ENCODE measurements at places on chromosomes 16 and 17.

DNA sequence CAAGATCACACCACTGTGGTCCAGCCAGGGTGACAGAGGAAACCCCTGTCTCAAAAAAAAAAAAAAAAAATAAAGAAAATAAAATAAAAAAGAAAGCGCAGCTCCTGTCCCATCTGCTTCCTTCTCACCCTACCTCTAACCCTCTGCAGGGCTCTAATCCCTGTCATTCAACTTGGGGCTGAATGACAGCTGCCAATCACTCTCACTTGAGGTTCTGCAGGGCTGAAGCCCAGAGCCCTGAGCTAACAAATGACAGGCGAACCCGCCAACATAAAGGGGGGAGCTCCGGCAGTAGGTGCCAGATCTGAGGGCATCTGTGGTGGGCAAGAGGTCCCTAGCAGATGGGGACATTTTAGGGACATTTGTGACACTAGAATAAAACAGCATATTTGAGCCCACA is 44.3 kb downstream of the ENGASE start:
- DNase-seq = no peak

GRCh38 chr16:62035115-62036092 is 834 bp downstream of the CDH8 start:
- DNase-seq = no peak

GRCh38 chr16:49563666-49564065 is 190.1 kb downstream of the C16orf78 start:
- no peak for DNase-seq

DNA sequence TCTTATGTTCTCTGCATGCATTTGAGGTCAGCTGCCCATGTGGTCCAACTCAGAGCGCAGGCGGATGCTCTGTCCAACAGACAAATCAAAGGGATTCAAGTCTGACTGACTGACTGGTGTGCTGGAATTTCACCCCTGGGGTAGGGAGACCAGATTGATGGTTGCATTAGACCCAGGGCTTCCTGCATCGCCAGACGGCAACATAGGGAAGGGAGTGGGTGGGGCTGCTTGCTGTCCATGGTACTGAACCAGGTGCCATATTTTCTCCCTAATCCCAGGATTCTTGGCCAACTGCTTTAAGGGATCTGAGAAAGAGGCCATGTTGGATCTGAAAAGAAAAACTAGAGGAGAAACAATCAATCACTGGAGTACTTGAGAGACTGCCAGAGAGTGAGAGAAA is 332.0 kb downstream of the XYLT1 start:
- no peak for DNase-seq

- no peak for DNase-seq
Measured at GRCh38 chr17:57953705-57954396, 1.4 kb downstream of the CUEDC1 start.

GRCh38 chr17:41567317-41567716 is 4.5 kb downstream of the KRT9 start:
- no peak for DNase-seq

- no peak for DNase-seq
Measured at GRCh38 chr16:23741675-23742303, 13.0 kb upstream of the CHP2 start.

- no peak for DNase-seq
Measured at GRCh38 chr17:49775546-49776260, 11.8 kb upstream of the FAM117A start.
